CD4-positive, alpha-beta T cell (primary cell): ENCODE measurements at places on chromosomes 7 and 10.

- no peak overlapping the region for H3K4me3 ChIP-seq
- no peaks in the 10 kb centered on the region for H3K4me1 ChIP-seq
- no peak overlapping the region for H3K27ac ChIP-seq
These were observed 185.5 kb downstream of the SEMA3A start for GRCh38 chr7:84009051-84009450.

- no peak overlapping the region for H3K27ac ChIP-seq
- no peaks in the 10 kb centered on the region for H3K4me1 ChIP-seq
- H3K36me3 ChIP-seq = no peaks in the 10 kb centered on the region
- DNase-seq = no peak
- H3K27me3 ChIP-seq = no peaks in the 10 kb centered on the region
These were observed 27.3 kb downstream of the RALA start for GRCh38 chr7:39650676-39651075.

GRCh38 chr10:122115874-122116273, 126.9 kb downstream of the TACC2 start:
- H3K4me3 ChIP-seq = no peak overlapping the region
- DNase-seq = no peak
- H3K4me1 ChIP-seq = no peaks in the 10 kb centered on the region

- DNase-seq = no peak
- peaks cover 3% of the 10 kb centered on the region for H3K27me3 ChIP-seq
- H3K27ac ChIP-seq = no peak overlapping the region
- no peaks in the 10 kb centered on the region for H3K36me3 ChIP-seq
These were observed 239.9 kb upstream of the ZMIZ1 start for GRCh38 chr10:78828647-78829539.

GRCh38 chr7:119320316-119320715, 952.7 kb upstream of the KCND2 start:
- no peak overlapping the region for H3K27ac ChIP-seq
- no peaks in the 10 kb centered on the region for H3K4me1 ChIP-seq
- DNase-seq = no peak
- H3K27me3 ChIP-seq = no peaks in the 10 kb centered on the region
- no peaks in the 10 kb centered on the region for H3K36me3 ChIP-seq

- H3K4me1 ChIP-seq = no peaks in the 10 kb centered on the region
- H3K27ac ChIP-seq = no peak overlapping the region
- H3K36me3 ChIP-seq = no peaks in the 10 kb centered on the region
- no peak overlapping the region for H3K4me3 ChIP-seq
- peaks cover 6% of the 10 kb centered on the region for H3K27me3 ChIP-seq
- no peak for DNase-seq
These were observed 5.1 kb upstream of the PLPP4 start for GRCh38 chr10:120451968-120452367.

- H3K4me1 ChIP-seq = no peaks in the 10 kb centered on the region
- no peaks in the 10 kb centered on the region for H3K27me3 ChIP-seq
- DNase-seq = no peak
- H3K36me3 ChIP-seq = no peaks in the 10 kb centered on the region
- no peak overlapping the region for H3K4me3 ChIP-seq
- H3K27ac ChIP-seq = no peak overlapping the region
These were observed 34.4 kb upstream of the CUL1 start for GRCh38 chr7:148664324-148664723.

- no peaks in the 10 kb centered on the region for H3K4me1 ChIP-seq
- no peaks in the 10 kb centered on the region for H3K27me3 ChIP-seq
- H3K27ac ChIP-seq = no peak overlapping the region
- H3K4me3 ChIP-seq = no peak overlapping the region
These were observed 3.7 kb upstream of the IFIT1B start for GRCh38 chr10:89373916-89374711.

- H3K27ac ChIP-seq = no peak overlapping the region
- peak; percentile 11 for DNase-seq
- peaks cover 13% of the 10 kb centered on the region for H3K4me1 ChIP-seq
These were observed 22.8 kb upstream of the TTYH3 start for GRCh38 chr7:2608921-2609411.

DNA sequence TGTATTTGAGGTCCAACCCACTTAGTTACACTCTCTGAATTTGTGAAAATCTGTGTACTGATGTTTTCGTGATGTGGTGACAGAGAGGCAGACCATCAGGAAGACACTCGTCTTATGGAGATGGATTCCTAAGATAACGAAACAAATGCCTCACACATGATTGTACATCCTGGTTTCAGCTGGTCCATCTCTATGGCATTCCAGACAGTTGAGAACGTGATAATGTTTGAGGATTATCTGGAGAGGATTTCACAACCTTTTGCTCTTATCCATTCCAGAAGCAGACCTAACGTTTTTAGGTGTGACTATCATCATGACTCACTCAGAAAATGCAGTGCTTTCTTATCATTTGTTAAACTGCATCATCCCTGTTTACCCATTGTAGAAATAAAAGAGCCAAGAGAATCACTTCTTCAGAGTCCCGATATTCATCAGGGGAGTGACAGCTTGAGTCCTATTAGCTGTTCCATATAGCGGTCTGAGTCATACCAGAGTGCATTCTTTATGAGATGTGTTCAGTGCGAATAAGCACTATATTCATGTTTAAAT, 74.5 kb downstream of the BMPER start:
- H3K4me1 ChIP-seq = no peaks in the 10 kb centered on the region
- no peaks in the 10 kb centered on the region for H3K36me3 ChIP-seq
- no peak overlapping the region for H3K27ac ChIP-seq
- DNase-seq = no peak
- no peak overlapping the region for H3K4me3 ChIP-seq

GRCh38 chr7:43583424-43584194, 701 bp downstream of the STK17A start:
- no peaks in the 10 kb centered on the region for H3K36me3 ChIP-seq
- peak overlapping the region; percentile 87 for H3K27ac ChIP-seq
- peaks cover 15% of the 10 kb centered on the region for H3K4me1 ChIP-seq
- H3K4me3 ChIP-seq = peak overlapping the region; percentile 77
- no peaks in the 10 kb centered on the region for H3K27me3 ChIP-seq

GRCh38 chr7:10860516-10860915, 113.2 kb upstream of the PHF14 start:
- H3K27ac ChIP-seq = no peak overlapping the region
- H3K4me1 ChIP-seq = no peaks in the 10 kb centered on the region
- H3K36me3 ChIP-seq = no peaks in the 10 kb centered on the region
- H3K4me3 ChIP-seq = no peak overlapping the region

DNA sequence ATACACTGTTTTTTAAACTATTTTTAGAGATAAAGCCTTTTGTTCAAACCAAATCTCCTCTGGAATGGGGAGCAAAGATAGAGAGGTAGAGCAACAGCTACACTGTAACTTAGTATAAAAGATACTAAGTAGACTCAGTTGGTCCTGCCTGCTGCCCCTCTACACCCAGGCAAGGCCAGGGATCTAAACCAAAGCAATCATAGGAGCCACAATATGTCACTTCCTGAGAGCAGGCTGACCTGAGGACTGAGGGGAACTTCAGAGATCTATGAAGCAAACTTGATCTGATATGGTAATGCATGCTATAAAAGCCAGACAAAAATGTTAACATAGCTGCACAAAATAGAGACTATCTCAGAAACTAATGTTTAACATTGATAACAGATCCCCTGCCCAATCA, 7.0 kb upstream of the TRDMT1 start:
- DNase-seq = no peak
- H3K27ac ChIP-seq = no peak overlapping the region
- H3K27me3 ChIP-seq = no peaks in the 10 kb centered on the region

DNA sequence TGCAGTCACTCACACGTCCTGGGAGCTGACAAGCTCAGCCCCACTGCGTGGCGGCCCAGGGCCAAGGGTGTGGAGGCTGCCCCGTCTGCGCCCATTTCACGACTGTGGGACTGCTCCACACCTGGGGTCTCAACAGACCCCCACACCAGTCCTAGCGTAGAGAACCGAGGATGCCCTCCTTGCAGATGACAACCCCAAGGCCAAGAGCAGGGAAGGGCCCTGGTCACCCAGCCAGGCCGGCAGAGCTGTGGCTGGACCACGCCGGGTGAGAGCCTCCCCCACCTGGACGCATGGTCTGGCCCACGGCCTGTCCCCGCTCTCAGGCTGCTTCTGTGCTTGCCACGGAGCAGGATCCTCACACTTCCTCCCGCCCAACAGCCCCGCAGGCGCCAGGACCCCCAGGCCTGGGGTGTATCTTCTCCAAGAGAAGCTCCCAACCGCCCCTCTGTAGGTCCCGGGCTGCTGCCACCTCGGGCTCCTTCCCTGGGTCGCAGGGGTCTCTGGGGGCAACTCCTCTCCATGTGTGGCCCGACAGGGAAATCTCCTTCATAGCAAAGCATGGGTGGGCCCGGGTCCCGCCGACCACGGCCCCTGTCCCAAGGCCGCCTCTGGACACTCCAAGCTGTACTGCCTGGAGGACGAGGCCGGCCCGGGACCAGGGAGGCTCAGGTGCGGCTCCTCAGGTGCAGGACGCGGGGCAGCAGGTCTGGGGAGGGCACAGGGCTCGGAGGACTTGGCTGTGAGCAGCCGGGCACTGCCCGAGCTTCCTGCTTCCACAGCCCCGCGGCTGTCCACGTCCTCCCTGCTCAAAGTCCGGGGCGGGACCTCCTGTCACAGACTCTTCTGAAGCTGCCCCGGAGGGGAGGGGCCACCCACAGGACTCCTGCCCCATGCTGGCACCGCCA, 88.8 kb downstream of the FOXL3 start:
- H3K27ac ChIP-seq = no peak overlapping the region
- H3K4me1 ChIP-seq = peaks cover 34% of the 10 kb centered on the region
- H3K4me3 ChIP-seq = no peak overlapping the region
- H3K27me3 ChIP-seq = no peaks in the 10 kb centered on the region

- H3K27me3 ChIP-seq = peaks cover 3% of the 10 kb centered on the region
- H3K4me1 ChIP-seq = no peaks in the 10 kb centered on the region
- no peak overlapping the region for H3K4me3 ChIP-seq
- no peak overlapping the region for H3K27ac ChIP-seq
- H3K36me3 ChIP-seq = no peaks in the 10 kb centered on the region
- DNase-seq = no peak
These were observed 194.3 kb upstream of the PITRM1 start for GRCh38 chr10:3366735-3367405.

GRCh38 chr10:28937959-28938358, 260.6 kb downstream of the BAMBI start:
- no peak overlapping the region for H3K27ac ChIP-seq
- no peaks in the 10 kb centered on the region for H3K4me1 ChIP-seq
- no peak overlapping the region for H3K4me3 ChIP-seq
- DNase-seq = no peak

GRCh38 chr7:80832006-80832405, 86.8 kb downstream of the SEMA3C start:
- no peaks in the 10 kb centered on the region for H3K4me1 ChIP-seq
- no peaks in the 10 kb centered on the region for H3K36me3 ChIP-seq
- H3K4me3 ChIP-seq = no peak overlapping the region
- no peak for DNase-seq
- no peaks in the 10 kb centered on the region for H3K27me3 ChIP-seq
- H3K27ac ChIP-seq = no peak overlapping the region

GRCh38 chr7:133491846-133492652, 239.2 kb downstream of the EXOC4 start:
- H3K4me3 ChIP-seq = no peak overlapping the region
- H3K36me3 ChIP-seq = peaks cover 5% of the 10 kb centered on the region
- no peaks in the 10 kb centered on the region for H3K4me1 ChIP-seq
- no peak overlapping the region for H3K27ac ChIP-seq
- no peaks in the 10 kb centered on the region for H3K27me3 ChIP-seq

DNA sequence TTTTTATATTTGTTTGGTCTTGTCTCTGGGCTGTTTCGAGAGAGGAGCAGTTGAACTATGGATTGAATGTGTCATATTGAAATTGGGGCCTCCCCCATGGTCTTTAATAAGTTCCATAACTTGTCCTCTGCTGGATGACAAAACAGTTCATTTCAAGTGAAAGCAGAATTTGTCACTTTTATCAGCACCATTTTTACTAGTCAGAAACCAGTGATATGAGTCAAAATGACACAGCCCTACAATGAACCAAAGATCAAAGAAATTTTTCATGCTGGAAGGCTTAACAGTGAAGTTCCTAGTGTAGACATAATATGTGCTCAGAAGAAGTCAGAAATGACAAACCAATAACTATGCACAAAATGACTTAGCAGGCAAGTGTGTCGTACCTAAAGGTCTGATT, 133.6 kb upstream of the VWC2 start:
- no peaks in the 10 kb centered on the region for H3K27me3 ChIP-seq
- H3K36me3 ChIP-seq = no peaks in the 10 kb centered on the region
- H3K4me3 ChIP-seq = no peak overlapping the region
- no peaks in the 10 kb centered on the region for H3K4me1 ChIP-seq
- H3K27ac ChIP-seq = no peak overlapping the region

DNA sequence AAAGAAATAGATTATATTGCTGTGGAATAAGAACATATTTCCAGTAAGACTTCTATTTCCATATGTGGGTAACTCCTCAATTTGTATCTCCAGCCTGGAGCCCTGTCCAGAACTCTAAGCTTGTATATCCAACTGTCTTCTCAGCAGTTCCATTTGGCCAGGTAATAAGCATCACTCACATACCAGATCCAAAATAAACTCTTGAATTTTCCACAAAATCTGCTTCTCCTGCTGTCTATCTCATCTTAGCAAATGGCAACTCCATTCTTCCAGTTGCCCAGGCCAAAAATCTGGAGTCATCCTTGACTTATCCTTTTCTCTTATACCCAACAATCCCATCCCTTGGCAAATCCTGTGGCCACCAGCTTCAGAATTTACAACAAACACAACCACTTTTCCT, 325.8 kb downstream of the CAMK1D start:
- no peaks in the 10 kb centered on the region for H3K36me3 ChIP-seq
- no peaks in the 10 kb centered on the region for H3K27me3 ChIP-seq
- H3K4me3 ChIP-seq = no peak overlapping the region
- no peak overlapping the region for H3K27ac ChIP-seq

DNA sequence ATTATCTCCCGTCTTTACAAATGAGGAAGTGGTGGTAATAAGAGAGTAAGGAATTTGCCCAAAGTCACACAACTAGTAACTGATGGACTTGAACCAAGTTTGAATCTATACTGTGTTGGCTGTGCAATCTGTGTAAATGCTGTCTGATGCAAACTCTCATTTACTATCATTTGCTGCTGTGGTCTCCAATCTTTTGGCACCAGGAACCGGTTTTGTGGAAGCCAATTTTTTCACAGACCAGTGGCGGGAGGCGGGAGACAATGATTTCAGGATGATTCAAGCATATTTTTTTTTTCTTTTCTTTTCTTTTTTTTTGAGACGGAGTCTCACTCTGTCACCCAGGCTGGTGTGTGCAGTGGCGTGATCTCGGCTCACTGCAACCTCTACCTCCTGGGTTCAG, 450.0 kb upstream of the FZD8 start:
- no peak overlapping the region for H3K4me3 ChIP-seq
- no peak overlapping the region for H3K27ac ChIP-seq
- no peaks in the 10 kb centered on the region for H3K4me1 ChIP-seq
- H3K36me3 ChIP-seq = no peaks in the 10 kb centered on the region
- no peaks in the 10 kb centered on the region for H3K27me3 ChIP-seq
